ENCODE measurements at places on chromosomes 16 and 17.
A peak's percentile ranks its signal among the peaks of the same experiment; 100 is the strongest.

GRCh38 chr17:60362329-60362728 is 29.6 kb downstream of the USP32 start:
- no peak for DNase-seq

- no peak for DNase-seq
Observed at GRCh38 chr17:41178843-41179616, 1.0 kb upstream of the KRTAP4-2 start.

GRCh38 chr17:5584383-5585286 is at the start of gene NLRP1:
NLRP1 (minus strand) TSS chr17:5584509; CDS start chr17:5583957, 552 bp downstream.
- peak; percentile 45 for DNase-seq

- peak; percentile 25 for DNase-seq
Observed at GRCh38 chr16:12062343-12063003, 85.9 kb downstream of the SNX29 start.

- DNase-seq, result peak; percentile 66
Observed at GRCh38 chr16:78122774-78123315, 23.4 kb downstream of the WWOX start.

- no peak for DNase-seq
Observed at GRCh38 chr17:57945996-57946797, 9.0 kb downstream of the CUEDC1 start.

DNA sequence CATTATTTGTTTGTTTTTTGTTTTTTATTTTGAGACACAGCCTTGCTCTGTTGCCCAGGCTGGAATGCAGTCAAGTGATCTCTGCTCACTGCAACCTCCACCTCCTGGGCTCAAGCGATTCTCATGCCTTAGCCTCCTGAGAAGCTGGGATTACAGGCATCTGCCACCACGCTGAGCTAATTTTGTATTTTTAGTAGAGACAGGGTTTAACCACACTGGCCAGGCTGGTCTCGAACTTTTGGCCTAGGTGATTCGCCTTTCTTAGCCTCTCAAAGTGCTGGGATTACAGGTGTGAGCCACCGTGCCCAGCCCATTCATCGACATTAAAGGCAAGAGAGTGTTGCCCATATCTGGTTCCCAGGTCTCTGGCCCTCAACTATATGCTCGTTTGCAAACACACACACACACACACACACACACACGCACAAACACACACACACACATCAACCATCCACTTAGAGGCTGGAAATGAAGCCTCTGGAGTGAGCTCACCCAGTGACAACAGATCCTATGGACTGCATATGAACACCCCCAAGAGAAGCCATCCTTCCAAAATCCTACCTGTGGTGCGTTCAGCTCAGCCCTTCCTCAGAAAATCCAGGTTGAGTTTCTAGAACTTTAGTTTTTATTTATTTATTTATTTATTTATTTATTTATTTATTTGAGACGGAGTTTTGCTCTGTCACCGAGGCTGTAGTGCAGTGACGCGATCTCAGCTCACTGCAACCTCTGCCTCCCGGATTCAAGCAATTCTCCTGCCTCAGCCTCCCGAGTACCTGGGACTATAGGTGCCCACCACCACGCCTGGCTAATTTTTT is 12.3 kb upstream of the SEPHS2 start:
- DNase-seq, result no peak

DNA sequence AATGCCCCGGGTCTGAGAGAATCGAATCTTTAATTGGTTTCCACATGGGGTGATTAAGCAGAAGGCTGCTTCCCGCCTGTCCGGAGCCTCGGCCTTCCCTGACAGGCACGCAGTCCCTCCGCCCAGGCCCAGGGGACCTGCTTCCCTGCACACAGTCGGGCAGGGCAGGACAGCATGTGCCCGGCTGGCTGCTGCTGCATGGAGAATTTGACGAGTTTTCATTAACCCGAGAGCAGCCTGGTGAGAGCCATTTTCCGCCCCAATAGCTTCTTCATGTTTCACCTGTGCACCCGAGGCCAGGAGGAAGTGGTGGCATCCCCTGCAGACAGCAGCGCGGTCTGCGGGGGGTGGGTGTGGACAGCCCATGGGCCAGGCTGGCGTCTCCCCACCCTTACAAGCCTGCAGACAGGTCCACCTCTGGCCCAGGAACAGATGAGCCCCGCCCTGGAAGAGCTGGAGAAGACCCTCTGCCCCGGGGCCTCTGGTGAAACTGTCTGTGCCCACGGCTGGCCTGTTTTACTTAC is 67.0 kb downstream of the KLHDC4 start:
- no peak for DNase-seq

GRCh38 chr16:81315271-81316175 is 761 bp downstream of the GAN start:
- peak; percentile 7 for DNase-seq

GRCh38 chr16:11312718-11313492 is 31.8 kb upstream of the PRM1 start:
- no peak for DNase-seq

DNA sequence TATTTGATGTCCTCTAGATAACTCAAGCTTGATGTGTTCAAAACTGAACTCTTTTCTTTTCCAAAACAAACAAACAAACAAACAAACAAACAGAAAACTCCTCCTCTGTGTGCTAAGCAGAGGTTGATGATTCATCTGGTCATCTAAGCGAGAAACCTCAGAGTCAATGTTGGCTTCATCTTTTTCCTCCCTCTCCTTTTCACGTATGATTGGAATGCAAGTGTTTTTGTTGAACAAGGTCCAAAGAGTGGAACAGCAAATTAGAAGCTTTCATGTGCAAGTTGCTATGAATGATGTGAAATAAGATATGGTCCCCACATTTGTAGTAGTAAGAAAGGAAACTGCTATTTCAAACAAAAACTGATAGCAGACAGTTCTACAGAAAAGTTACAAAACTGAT is 52.5 kb downstream of the TBX4 start:
- DNase-seq, result peak; percentile 81

GRCh38 chr16:23506606-23506994 is 3.7 kb downstream of the GGA2 start:
- DNase-seq, result no peak

DNA sequence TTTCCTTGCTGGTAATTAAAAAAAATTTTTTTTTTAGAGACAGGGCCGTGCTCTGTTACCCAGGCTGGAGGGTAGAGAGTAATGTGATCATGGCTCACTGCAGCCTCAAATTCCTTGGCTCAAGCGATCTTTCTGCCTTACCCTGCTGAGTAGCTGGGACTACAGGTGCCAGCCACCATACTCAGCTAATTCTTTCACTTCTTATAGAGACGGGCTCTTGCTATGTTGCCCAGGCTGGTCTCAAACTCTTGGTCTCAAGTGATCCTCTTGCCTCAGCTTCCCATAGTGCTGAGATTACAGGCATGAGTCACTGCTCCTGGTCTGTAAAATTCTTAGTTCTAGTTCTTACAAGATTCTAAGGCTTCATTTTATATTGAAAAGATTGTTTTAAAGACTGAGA is 11.1 kb downstream of the SMIM36 start:
- no peak for DNase-seq

GRCh38 chr16:57012353-57012752 is 23.0 kb downstream of the NLRC5 start:
- no peak for DNase-seq

- no peak for DNase-seq
Observed at GRCh38 chr17:10513299-10514067, 4.9 kb downstream of the MYH1 start.

DNA sequence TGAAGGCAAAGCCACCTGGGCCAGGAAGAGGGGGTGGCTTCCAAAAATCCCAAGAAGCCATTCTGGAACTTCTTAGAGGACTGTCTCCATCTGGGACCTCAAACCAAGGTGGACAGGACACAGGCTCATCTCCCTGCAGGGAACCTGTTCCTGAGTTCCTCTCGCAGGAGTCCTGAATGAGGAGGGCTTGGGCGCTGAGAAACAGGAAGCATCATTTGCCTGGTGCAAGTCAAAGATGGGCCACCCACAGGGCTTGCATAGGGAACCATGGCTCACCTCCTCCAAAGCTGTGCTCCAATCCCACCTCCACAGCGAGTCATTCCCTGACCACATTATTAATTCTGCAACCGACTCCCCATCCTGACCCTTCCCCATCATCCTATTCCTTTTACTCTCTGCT is 55.0 kb upstream of the RPL38 start:
- DNase-seq, result no peak

Measured in NCI-H460 (cell line).